CD4-positive, CD25-positive, alpha-beta regulatory T cell (primary cell): ENCODE measurements at places on chromosomes 11 and 22. TPM values are rescaled to one million over a fixed set of nuclear protein-coding genes. Genes with fewer than 3 reads are reported as not detected.
A peak's percentile ranks its signal among the peaks of the same experiment; 100 is the strongest.

OR10A2 gene
- not detected for total RNA-seq

DNA sequence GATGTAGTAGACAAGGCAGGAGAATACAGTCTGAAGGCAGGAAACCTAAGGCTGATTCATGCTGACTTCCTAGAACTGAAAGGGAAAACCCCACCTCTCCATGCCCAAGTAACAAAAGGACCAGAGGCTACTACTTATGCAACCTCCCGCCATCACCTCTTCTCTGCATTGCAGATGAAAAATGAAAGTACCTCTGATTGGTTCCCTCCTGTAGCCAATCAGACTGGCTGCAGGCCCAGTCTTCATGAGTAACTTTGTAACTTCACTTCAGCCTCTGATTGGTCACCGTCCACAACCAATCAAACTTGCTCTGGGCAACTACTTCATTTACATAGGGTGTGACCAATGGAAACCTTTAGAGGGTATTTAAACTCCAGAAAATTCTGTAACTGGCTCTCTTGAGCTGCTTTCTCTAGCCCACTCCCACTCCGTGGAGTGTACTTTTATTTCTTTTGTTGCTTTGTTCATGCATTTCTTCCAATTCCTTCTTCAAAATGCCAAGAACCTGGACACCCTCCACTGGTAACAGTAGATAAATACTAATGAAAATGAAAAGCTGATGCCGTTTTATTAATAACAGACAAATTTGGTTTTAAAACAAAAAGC lies 5.2 kb upstream of the MAP6 start:
- no peak for DNase-seq

- DNase-seq: no peak
These were observed 15.6 kb downstream of the LRRC32 start for GRCh38 chr11:76654980-76655379.

TMEM121B gene
- total RNA-seq: 0.10 TPM

ANO5 gene
- not detected for total RNA-seq

TMPRSS4 gene
- not detected for total RNA-seq

DNA sequence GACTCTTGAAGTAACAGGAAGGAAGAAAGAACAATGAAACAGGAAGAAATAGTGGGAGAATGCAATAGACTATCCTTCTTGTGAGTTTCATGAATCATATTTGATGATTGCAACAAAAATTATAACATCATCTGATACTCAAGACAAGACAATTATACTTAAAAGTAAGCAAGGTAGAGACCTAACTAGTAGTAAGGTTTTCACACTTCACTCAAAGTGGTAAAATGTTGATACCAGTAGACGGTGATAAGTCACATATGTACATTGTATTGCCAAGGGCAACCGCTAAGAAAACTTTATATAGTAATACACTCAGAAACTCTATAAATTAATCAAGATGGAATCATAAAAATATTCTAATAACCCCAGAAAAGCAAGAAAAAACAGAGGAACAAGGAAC lies 107.8 kb downstream of the CYP2R1 start:
- no peak for DNase-seq

- DNase-seq: peak; percentile 78
These were observed 245.8 kb downstream of the ETS1 start for GRCh38 chr11:128341280-128342248.

- no peak for DNase-seq
These were observed 40.0 kb upstream of the RRM1 start for GRCh38 chr11:4054643-4055042.

- no peak for DNase-seq
These were observed 244.0 kb downstream of the CASP12 start for GRCh38 chr11:104654181-104654813.

OR8D1 gene
- not detected for total RNA-seq

DNA sequence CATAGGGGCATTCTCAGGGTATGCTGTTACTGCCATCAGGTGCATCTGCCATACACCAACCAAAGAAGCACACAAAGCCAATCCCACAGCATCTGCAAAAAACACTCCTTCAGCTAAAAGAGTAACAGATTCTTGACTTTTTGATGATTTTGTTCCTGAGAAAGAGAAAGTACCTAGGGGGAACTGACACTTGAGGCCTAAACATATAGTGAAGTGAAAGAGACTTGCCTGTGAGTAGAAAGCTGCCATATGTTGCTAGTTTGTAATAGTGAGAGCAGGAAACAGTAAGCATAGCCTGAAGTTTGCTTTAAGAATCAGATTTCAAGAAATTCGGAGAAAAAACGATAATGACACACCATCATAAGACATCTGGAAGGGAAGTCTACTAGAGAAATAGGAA lies 97.9 kb upstream of the CTSC start:
- DNase-seq: peak; percentile 41

FAM111B gene
- total RNA-seq: 3.3 TPM

MUC6 gene
- total RNA-seq: not detected

TIGD3 gene
- total RNA-seq: 0.37 TPM

TMEM179B gene
- 26.3 TPM for total RNA-seq

SLC22A6 gene
- not detected for total RNA-seq

GUCY1A2 gene
- not detected for total RNA-seq

STK33 gene
- total RNA-seq: 0.49 TPM

NECTIN1 gene
- 2.3 TPM for total RNA-seq

TNNI2 gene
- not detected for total RNA-seq

DNA sequence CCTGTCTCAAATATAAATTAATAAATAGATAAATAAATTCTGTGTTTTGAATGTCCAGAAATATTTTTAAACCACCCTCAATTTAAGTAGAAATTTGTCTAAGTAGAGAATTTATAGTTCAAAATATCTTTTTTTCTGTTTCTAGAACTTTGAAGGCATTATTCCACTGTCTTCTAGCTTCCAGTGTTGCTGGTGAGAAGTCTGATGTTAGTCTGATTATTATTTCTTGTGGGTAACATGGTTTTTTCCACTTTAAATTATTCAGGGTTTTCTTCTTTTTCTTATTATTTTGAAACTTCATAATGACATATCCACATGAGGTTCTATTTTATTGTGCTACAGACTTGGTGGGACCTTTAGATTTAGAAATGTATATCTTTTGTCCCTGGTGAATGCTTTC lies 46.4 kb upstream of the HEPHL1 start:
- no peak for DNase-seq

KDM4E gene
- total RNA-seq: not detected

- no peak for DNase-seq
These were observed 14.5 kb upstream of the BBOX1 start for GRCh38 chr11:27025957-27026733.

DNA sequence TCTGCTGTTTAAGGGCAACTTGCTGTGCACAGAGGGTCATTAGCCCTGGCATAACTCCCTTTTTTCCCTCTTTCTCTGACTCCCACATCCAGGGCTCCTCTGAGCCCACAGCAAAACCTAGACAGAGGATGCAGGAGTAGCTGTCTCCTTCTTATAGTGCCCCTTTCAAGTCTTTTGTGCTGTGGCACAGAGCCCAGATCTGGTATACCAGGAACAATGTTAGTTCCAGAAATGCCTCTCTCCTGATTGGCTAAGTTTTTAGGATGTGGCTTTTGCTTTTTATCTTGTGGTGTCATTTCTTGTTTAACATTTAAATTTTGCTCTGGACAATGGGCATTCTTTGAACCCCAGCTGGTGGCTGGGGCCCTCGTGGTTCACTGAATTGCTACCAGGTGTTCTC lies 25.6 kb upstream of the RRM1 start:
- DNase-seq: no peak

DNA sequence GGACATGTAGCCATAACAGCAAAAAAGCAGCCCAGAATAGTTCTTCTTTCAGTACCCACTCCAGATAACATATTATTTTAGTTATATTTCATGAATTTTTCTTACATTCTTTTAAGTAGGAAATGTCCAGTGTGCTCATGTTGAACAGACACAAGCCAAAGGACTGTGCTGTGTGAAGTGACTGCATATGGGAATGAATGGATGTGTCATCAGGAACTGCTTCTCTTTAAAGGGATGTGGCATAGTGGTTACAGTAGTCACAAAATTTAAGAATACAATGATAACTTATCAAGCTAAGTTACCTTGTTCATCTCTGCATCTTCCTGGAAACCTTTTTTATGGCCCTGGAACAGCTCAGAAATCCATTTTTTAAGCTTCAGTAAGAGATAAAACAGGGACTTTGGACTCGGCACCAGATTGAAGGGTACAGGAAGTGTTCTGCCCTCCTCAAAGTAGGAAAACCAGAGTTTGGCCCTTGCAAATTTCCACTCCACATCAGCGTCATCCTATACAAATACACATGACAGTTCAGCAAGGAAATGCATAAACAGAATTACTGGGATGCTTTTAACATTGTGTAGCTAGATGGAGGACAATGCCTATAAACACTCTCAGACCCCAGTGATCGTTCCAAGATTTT lies 112.8 kb downstream of the TRPC6 start:
- no peak for DNase-seq

CRYBB2 gene
- not detected for total RNA-seq

GRCh38 chr22:46934746-46935491 lies 172.5 kb downstream of the TBC1D22A start:
- DNase-seq: peak; percentile 56

MMP11 gene
- 0.52 TPM for total RNA-seq

- DNase-seq: no peak
These were observed 89.0 kb upstream of the CD44 start for GRCh38 chr11:35049859-35050531.

DNA sequence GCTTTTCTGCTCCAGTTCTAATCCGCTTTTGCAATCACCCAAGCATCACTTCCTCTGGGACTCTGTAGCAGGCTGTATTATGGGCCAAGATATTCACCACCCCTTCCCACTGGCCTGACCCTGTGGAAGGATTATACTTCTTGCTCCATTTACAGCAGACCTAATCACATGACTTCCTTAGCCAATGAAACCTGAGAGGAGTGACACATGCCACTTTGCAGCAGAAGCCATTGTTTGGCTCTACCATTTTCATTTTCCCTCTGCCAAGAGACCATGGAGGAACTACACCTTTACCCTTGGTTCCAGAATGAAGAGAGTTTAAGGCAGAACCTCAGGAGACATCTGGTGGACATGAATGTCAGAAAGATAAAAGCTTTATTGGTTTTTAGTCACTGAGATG lies 134.9 kb upstream of the HSD17B12 start:
- no peak for DNase-seq
